Fibroblast of skin of scalp (primary cell): ENCODE measurements at places on chromosomes 2 and 18.

DNA sequence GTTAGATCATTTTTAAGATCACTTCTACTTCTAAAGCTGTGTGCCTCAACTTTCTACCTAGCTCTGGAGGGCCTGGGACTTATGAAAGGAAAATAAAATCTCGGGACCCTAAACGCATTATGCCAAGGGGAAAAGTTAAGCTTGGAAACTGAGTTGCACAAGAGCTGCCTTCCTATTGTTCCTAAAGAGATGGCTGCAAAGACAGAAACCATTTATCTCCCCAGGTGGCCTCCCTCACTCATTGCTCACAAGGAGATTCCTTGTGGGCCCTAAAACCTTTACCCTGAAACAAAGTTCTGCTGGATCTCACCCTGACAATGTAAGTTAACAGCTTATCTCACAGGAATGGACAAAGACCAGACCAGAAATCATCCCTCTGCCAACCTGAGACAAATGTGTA is 26.8 kb downstream of the TUBB6 start:
- DNase-seq = no peak

DNA sequence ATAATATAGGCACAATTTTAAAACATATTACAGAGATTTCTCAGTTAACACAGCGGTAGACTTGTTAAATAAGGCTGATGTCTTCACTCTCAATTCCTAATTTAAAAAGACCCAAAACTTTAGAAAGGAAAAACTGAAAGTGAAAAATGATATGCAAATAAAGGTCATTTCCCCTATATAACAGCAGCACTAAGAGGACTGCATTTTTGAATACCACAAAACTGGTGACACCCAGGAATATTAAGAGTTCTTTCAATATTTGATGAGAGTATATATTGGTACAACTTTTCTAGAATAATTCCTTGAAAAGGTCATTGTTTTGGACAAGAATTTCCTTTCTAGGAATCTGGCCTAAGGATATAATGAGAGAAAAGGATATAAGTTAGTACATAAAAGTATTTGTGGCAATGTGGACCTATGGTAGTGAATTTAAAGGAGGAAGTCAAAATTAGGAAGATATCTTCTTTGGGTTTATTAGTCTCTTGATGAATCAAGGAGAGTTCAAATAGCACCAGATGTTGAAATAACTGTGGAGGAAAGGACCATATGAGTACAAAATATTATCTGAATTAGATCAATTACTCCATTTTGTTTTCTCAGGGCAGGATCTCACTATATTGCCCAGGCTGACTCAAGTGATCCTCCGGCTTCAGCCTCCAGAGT is 70.3 kb downstream of the TMEM237 start:
- no peak for DNase-seq

GRCh38 chr2:17538844-17539554 is 1.5 kb upstream of the VSNL1 start:
- DNase-seq = peak; percentile 69

DNA sequence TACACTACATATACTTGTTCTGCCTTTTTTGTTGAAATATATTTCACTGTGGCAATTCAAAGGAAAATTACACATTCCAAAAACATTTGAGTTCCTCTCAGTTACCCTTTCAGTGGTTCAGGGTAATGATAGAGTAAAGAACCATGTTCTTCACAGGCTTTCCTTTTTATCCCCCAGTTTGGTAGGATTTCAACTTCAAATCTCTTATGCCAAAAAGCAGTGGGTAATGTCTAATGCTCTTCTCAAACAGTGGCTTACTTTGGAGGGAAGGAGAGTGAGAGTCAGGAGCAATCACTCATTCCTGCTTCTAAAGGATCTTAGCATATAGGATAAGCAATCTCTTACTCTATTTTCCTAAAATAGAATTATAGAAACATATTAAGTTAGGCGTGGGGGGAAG is 290.6 kb downstream of the ZEB2 start:
- no peak for DNase-seq
